ENCODE measurements at places on chromosomes 6 and 20.

DNA sequence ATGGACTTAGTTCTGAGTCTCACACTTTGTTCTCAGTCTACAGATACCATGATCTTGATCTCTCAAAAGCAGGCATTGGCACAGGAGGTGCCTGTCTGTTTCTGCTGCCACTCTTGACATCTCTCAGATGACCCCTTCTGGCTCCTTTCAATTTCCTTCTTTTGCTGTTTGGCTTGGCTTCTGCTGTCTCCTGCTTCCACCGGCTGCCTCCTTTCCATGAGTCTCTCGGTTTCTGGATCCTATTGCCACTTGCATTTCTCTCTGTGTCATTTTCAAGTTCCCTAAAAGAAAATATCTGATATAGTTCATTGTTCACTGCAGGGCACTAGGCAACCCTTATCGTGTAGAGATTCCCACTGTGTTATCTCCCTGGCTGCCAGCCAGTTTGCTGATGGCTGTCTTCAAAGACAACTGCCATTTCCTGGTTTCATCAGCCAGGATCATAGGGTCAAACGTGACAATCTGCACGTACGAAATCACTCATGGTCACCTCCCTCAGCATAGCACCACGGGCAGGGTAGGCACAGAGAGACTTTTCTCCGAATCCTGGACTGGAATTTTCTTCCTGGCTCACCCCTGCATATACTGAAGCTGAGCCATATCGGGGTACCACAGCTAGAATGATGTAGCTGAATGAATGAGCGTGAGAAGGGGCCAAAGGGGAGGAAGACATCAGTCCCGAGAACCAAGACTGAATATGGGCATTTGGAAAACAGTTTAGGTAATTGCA, 144.6 kb upstream of the TMEM170B start:
- DNase-seq, result no peak

DNA sequence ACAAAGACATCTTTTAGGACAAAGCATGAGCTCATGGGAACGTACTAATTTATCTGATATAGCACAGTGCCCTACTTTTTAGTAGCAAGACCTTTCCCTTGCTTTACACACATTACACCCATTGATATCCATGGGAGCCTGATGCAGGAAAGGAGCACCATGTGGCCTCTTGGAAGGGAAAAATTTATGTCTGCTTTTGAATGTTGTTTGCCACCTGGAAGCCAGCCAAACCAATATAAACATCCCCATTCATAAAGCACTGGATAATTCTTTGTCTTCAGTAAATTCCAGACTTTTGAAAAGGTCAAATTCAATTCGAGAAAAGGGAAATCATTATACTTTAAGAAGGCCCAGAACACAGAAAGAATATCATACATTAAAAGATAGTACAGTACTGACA, 152.3 kb upstream of the BEND6 start:
- DNase-seq, result peak; percentile 82

- DNase-seq, result peak; percentile 90
Measured at GRCh38 chr20:23257848-23258746, 92.5 kb upstream of the NXT1 start.

DNA sequence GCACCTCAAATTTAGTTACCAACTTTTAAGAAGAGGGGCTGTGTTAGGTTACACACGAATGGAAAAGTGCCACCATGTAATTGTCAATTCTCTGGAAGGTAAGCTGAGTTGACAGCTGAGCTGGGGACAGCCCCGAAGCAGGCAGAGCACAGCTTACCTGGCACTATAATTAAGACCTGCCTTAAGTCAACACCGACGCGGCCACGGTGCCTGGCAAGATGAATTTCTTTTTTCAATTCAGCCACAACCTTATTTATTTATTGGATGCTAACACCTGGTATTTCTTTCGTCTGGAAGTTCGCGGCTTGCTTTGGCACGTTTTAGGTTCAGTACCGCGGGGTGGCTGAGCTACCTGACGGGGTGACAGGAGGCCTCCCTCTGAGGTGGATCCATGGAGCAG, 40.6 kb upstream of the NFATC2 start:
- DNase-seq, result no peak

DNA sequence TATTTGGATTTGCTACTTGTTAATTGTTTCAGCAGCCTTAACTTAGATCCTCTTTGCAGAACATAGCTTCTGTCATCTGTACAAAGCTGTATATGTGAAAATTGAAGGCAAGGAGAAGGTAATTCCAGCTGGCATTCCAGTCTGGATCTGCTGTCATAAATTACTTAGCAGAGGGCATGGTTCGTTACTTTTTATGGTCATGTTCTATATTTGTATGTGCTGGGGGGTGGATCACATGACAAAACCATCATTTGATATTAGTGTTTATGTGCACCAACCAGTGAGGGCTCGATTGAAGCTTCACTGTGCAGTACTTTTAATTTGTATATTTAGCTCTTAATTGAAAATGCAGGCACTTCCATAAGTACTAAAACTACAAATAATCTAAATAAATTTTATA, 80.2 kb downstream of the CAP2 start:
- peak; percentile 42 for DNase-seq

GRCh38 chr6:19788686-19789085, 48.5 kb upstream of the ID4 start:
- no peak for DNase-seq

DNA sequence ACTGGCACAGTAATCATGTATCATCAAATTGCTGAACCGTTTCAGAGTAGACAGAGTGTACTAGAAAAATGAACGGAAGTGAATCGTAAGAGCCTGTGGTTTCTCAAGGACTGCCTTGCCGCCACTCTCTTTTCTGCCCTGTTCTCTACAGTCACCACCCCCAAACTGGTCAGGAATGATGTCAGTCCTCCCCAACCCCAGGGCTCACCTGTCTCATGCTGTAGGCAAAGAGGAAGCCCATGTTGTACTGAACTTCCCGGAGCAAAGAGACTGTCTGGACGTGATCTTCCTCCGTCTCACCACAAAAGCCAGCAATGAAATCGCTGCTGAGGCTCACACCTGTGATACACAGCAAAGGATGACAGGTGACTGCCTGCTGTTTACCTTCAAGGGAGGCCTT, 31.0 kb downstream of the CDK5RAP1 start:
- no peak for DNase-seq

DNA sequence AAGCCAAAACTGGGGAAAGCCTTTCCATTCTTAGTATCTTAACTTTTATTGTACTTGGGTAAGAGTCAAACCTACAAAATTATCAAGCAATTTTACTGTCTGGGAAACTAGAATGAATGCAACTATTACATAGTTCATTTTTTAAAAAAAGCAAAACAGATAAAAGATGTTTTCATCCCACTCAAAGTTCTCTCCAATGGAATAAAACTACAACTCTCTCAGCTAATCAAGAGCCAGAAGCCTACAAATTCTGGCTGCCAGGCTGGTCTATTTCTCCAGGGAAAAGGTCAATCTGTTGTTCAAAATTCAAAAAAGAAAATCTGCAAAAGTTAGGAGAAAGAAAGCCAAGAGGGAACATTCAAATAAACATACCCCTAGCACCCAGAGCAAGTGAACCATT, 56.2 kb downstream of the COL12A1 start:
- no peak for DNase-seq

GRCh38 chr6:35051396-35051795, 89.7 kb downstream of the TCP11 start:
- DNase-seq, result no peak

DNA sequence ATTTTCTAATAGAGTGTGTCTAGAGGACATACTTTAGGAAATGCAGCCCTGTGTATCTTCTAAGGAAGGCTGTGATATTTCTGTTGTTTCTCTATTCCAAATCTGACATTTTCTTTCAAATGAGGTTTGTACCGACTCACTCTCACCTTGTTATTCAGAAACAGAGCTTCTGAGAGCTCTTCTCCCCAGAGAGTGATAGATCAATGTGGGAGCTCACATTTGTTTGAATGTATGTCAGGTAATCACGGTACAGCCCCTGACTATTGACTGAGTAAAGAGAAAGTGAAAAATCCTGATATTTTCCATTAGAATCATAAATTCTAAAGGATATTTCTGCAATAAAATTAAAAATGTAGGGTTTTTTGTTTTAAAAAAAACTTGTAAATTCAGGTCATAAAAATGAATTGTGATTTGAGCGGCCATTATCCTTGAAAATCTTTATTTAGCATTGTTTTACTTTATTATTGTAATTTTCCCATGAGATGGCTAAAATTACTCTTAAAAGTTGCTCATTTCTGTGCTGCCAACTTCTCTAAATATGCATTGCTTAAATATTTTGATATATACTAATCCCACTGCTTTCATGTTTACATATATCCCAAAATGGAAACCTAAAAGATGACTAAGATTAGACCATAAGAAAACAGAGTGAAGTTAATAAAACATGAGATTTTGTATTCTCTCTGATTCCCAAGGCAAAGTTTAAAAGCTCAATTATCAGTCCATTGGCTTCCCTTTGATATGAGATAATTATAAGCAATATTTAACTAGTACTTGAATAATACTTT, 1226.8 kb upstream of the CITED2 start:
- peak; percentile 51 for DNase-seq

DNA sequence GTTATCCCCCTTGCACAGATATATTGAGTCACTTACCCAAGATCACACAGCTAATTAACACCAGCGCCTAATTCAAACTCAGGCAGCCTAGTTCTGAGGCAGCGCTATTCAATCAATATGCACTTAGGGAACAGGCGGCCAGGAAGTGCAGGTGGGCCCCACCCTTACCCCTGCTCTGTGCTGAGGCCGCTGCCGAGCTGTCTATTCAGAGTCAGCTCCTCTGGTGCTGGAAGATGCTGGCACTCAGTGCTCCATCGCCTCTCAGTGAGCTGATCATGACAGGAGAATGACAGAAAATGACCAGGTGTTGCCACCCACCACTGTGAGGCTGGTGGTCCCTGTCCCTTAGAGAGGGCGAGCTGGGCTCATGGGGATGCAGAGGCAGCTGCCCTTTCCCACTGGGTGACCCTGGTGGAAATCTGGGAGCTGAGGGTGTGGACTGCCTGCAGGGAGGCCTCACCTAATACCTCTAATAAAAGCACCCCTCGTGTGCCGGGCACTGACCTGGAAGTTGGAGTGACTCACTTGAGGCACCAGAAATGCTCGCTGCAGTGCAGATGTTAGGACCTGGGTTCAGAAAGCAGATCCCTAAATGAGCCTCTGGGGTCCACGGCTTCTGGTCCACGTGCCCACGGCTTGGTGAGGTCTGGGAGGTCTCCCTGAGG, 42.5 kb upstream of the CD93 start:
- DNase-seq, result no peak

DNA sequence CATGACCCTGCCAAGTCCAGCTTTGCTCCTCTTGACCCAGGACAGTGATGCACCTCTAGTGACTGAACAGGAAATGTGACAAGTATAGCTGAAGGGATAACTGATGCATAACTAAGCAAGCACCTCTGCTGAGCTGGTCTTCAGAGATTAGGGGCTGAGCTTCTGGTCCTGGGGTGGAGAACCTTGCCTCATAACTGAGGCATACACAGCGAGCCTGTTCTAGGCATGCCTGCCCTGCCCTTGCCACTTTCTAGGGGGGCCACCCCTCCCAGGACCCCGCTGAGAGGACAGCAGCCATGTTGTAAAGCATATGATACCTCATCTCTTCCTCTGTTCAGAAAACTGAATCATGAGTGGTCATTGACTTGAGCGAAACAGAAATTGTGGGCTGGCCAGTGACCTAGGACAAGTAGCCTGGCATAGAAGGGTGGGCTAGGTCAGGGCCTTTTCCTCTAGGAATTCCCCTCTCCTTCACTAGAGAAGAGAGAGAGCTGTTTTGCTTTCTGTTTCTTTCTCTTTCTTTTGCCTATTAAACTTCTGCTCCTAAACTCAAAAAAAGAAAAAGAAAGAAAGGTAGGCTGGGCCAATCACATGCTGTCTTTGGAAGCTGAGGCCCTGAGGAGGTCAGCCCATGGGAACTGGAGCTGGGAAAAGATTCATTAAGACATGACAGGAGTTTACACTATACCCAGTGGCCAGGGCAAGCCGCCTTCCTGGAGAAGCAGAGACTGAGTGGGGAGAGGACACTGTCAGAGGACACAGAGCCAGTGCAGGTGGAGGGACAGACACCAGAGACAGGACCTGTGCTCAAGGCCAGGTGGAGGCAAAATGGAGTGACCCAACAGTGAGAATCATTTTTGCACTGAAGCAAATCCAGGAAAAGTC, 23.1 kb downstream of the ALDH5A1 start:
- DNase-seq, result no peak

GRCh38 chr20:41078329-41078728, 49.7 kb downstream of the TOP1 start:
- DNase-seq, result peak; percentile 68

DNA sequence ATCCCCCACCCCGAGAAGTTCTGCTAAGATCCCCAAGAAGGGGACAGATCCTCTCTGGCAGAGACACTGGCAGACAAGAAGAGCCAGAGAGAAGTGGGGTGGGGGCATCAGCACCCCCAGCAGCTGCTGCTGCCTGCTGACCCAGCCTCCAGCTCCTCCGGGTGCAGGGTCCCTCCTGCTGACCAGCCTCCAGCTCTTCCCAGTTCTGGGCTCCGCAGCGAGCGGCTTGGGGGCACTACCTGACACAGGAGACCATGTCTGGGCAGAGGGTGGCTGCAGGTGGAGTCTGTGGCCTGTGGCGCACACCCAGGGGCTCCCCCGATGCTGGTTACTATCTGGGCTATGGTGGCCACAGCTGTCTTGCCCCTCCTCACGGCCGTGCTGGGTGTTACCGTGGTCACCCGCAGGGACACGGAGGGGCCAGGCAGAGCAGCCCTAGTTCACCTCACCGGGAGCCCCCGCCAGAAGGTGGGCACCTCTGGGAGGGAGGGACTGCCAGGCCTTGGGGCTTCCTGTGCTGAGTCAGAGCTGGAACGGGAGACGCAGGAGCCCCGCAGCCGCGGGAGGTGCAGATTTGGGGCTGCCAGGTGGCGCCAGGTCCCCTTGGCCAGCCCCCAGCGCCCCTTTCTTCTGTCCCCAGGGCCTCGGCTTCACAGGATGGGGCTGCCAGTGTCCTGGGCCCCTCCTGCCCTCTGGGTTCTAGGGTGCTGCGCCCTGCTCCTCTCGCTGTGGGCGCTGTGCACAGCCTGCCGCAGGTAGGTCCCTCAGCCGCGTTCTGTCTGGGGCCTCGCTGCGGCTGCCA, 630 bp downstream of the LIME1 start:
- no peak for DNase-seq

DNA sequence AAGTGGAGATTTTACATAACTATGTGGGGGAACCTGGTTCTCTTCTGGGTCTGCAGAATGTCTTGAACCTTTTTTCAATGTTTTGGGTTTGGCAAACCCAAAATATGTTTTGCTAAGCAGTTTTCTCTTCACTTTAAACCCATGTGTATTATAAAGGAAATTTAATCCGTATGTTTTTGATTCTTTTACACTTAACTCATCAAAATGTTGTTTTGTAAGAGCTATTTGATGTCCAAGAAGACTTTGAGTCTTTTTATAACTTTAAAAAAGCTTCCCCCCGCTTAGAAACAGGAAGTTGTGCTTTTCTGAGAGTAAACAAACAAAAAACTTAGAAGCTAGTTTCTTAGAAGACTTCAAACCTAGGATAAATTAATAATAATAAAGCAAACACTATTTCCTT, 81.9 kb upstream of the CEP162 start:
- no peak for DNase-seq

DNA sequence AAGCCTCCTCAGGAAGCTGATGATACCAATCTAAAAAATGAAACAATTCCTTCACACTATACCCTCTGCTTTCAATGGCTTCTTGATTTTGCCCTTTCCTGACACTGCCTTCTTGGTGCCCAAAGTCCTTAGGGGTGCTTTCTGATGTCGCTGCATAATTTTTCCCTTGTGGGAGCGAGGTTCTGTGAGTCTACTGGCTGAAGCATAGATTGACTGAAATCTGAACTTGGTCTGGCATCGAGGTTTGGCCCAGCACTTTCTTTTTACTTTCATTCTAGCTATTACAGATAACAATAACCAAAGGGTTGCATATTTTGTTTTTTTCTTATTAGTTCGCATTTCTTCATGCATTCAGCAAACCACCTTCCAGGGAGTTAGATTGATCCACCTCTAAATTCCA, 65.8 kb downstream of the E2F3 start:
- no peak for DNase-seq

GRCh38 chr6:166775180-166775922, 148.3 kb upstream of the RPS6KA2 start:
- peak; percentile 63 for DNase-seq

Measured in fibroblast of skin of right quadriceps (primary cell).